GM13976 (cell line): ENCODE measurements at places on chromosomes 6 and 20.

DNA sequence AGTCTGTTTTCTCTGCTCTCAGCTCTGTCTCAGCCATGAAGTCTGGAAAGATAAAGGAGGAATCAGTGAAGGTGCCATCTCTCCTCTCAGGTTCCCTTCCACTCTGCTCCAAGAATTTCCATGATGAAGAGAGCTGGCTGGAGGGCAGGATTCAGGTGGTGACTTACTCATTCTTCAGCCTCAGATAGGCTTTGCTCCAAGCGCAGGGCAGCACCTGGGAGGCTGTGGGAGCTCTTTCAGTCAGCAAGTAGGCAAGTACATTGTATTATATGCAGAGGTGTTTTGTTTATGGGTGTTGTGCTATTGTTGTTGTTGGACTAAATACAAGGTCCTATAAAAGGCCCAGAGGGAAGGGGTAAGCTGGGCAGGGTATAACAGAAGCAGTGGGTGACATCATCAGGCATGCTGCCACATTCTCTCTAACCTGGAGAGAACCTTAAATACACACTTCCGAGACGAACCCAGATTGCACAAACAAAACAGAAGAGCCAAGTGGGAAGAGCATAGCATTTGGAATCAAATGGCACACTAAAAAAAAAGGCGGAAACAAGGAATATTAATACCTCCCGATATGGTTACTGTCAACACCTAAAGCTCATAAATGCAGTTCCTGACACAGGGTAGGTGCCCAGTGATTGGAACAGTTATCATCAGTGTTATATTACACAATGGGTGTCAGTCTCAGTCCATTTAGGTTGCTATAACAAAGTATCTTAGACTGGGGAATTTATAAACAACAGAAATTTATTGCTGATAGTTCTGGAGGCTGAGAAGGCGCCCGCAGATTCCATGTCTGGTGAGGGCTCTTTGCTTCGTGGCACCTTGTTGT, 14.5 kb upstream of the PSMG4 start:
- DNase-seq = no peak

GRCh38 chr6:164095056-164095455, 680.5 kb downstream of the QKI start:
- no peak for DNase-seq

GRCh38 chr6:98469141-98469540, 365.2 kb upstream of the POU3F2 start:
- DNase-seq = no peak

- DNase-seq = peak; percentile 50
Observed at GRCh38 chr6:118724211-118724610, 72.8 kb upstream of the CEP85L start.

DNA sequence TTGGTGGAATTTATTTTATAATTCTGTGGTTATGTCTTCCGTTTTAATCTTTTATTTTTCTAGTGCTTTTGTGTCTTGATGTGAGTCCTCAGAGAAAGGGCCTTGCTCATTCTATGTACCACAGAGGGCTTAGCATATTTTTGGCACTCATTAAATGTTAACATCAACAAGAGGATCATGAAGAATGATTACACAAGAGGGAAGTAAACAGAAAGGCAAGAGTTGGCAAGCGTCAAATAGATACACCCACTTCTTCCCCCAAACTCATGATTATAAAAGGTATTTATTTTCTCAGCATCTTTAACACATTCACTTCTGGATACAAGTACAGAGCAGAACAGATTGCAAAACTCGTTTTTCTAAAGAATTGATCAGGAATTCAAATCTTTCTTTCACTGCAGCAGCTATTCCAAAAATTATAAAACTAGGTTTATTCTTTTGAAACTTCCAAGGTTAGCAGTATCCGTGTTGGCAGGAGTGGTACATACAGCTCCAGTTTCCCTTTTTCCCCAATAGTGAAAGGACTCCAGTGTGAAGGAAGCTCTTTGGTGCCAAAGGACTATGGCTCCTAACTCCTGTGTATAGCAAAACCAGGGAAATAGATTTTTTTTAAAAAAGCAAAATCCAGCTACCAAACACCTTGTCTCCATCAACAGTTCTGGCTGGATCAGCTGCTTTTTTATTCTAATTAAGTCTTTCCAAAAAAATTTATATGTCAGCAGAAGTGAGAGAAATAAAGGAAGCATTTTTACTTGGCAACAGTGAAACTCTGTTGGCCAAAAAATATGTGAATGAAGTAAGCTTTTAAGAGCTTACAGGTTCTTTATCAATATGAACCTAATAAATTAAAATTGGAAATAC, 221.9 kb downstream of the ADGRG6 start:
- no peak for DNase-seq
